ENCODE measurements at places on chromosomes 6 and 20.

GRCh38 chr6:79246891-79247290 is 12.4 kb upstream of the HMGN3 start:
- DNase-seq, result no peak

- no peak for DNase-seq
These were observed 619.2 kb downstream of the C6orf118 start for GRCh38 chr6:164690241-164690640.

- DNase-seq, result no peak
These were observed 34.7 kb upstream of the SYNJ2 start for GRCh38 chr6:157946865-157947532.

DNA sequence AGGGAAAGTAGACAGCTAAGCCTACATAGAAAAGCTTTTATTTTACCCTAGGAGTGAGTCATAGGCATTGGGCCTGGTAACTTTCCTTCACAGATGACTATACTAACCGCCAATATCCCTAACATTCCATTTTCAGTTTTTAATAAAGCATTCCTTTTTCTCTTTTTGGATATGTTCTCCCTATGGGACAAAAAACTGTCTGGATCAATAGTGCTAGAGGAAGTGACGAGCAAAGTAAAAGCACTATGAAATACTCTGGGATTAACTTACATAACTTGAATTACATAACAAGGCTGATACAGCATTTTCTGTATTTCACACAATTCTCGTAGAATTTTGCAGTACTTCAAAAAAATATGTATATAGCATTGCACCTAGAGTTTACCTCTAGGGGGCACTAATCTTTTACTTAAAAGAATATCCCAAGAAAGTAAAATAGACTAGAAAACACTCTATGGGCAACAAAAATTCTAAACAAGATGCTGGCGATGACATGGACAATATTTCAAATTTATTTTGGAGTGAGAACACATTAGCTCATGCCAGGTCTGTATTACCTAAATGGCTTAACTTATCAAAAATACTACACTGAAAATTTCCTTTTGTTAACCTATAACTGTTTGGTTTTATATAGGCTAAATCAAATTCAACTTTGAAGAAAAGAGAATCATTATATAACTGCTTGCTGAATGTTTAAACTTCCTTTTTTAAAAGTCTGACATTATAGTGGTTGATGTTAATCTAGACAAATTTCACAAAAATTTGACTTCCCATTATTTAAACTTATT is 66.3 kb upstream of the DST start:
- DNase-seq, result peak; percentile 51

DNA sequence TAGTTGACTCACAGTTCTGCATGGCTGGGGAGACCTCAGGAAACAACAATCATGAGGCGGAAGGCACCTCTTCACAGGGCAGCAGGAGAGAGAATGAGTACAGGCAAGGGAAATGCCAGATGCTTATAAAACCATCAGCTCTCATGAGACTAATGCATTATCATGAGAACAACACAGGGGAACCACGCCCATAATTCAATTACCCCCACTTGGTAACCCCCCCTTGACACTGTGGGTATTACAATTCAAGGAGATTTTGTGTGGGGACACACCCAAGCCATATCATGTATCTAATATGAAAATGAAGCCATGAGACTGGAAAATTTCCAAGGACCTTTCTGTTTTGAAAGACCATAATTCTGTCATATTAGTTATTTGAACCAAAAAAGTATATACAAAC is 342.4 kb upstream of the PLCB4 start:
- no peak for DNase-seq

GRCh38 chr6:31614684-31615578 is at the start of gene AIF1:
Gene AIF1 (plus strand): TSS chr6:31615234. CDS start chr6:31615330, 96 bp downstream.
- DNase-seq, result no peak

DNA sequence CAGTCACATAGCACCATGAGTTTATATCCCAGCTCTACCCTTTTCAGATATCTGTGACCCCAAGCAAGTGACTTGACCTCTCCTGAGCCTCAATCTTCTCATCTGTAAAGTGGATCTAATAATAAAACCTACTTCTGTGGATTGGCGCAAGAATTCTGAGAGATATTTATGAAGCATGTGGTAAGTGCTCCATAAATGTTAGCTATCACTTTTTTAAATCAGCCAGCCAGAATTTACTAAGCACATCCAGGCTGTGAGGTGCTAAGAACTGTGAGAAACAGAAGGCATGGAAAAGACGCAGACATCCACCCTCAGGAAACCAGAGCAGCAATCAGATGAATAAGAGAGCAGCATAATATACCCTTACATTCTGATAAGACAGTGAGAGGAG is 862 bp downstream of the C20orf96 start:
- no peak for DNase-seq

GRCh38 chr20:64049060-64049877 is at the start of gene SOX18:
Gene SOX18 (minus strand): TSS chr20:64049639. CDS start chr20:64049516, 123 bp downstream.
- peak; percentile 64 for DNase-seq
